ENCODE measurements at places on chromosomes 12 and 14.

- DNase-seq, result no peak
These were observed 156.3 kb downstream of the MSRB3 start for GRCh38 chr12:65434737-65435136.

DNA sequence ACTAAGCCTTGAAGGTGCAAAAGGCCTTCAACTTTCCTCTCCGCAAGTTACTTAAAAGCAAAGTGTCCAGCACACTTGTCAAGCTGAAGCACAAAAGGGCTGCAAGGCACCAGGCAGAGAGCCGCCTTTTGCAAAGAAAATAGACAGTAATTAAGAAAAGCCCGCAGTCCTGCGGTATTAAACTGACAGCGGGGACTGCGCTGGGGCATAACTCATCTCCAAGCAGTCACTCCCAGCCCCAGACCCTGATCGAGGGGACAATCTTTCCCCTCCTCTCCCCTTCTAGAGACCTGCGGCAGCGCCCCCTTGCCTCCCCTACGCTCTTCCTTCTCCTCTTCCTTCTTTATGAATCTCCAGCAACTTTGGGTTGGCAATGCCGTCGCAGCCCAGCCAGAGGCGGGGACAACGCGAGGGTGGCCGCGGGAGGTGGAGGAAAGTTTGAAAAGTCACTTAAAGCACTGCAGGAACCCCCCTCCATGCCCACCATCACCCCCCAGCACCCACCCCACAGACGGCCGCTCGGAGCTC lies 200.9 kb upstream of the CAND1 start:
- DNase-seq, result no peak

GRCh38 chr12:58425481-58426392 lies 484.4 kb downstream of the ATP23 start:
- DNase-seq, result no peak

- DNase-seq, result no peak
These were observed 30.4 kb downstream of the NUAK1 start for GRCh38 chr12:106108185-106108835.

DNA sequence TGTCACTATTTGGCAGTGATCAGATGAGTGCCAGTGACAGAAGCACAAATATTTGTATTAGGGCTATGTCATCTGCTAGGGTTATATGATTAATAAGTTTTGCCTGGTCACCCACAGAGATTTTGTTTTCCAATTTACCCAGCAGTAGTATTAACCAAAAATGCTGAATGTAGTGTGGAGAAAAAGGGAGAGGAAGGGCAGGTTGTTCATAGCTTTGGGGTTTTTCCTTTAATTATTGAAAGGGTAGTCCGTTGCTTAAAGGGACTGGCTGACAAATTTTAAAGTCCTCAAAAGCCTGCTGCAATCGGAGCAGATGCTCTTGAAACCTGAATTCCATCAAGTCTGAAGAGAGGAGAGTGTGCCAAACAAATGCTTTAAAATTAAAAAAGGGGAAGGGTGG lies 237.9 kb upstream of the CCDC196 start:
- DNase-seq, result no peak

Measured in stimulated activated CD4-positive, alpha-beta T cell treated with anti-CD3 and anti-CD28 coated beads, Interleukin-12 subunit alpha, Interleukin-12 subunit beta, amount 100 ng/mL, for 24 hours (primary cell).